ENCODE measurements at places on chromosomes 12 and 14.
A peak's percentile ranks its signal among the peaks of the same experiment; 100 is the strongest.

DNA sequence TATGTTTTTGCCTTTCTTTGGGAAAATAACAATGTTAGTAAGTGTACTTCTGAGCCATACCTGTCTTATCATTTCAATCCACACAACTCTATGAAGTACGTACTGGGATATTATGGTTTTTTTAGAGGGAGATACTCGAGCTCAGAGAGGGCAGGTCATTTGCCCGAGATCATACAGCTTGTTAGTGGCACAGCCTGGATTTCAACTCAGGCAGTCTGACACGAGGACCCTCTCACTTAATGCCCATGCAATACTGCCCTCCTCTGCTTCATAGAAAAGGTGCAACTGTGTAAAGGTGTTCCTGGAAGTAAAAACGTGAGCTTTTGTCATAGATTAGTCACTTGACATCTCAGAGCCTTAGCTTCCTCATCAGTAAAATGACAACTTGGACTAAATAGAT is 128.0 kb downstream of the NDUFA12 start:
- peak; percentile 12 for DNase-seq

DNA sequence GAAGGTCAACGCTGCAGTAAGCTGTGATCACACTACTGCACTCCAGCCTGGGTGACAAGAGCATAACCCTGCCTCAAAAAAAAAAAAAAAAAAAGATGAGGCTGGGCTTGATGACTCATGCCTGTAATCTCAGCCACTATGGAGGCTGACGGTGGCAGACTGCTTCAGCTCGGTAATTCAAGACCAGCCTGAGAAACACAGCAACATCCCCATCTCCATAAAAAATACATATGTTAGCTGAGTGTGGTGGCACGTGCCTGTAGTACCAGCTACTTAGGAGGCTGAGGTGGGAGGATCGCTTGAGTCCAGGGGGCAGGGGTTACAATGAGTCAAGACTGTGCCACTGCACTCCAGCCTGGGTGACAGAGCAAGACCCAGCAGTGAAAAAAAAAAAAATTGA is 50.4 kb downstream of the GXYLT1 start:
- peak; percentile 69 for DNase-seq

DNA sequence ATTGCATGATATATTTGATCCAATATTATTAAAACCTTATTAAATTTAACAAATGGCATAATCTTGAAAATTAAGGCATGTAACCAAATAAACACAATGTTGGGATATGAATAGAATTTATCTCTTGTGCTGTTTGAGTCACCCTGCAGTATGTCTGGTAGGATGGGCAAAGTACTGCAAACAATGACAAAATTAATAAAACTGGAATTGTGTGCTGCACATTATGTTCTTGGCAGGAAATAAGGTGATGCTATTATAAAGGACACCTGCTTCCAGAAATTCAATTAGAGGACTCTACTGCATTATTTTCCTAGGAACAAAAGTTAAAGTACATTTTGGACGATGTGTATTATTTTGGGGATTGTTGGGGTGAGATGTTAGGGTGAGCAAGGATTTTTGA is 132.7 kb downstream of the PPFIA2 start:
- no peak for DNase-seq

- DNase-seq: no peak
Observed at GRCh38 chr14:91280129-91280528, 35.6 kb upstream of the GPR68 start.

DNA sequence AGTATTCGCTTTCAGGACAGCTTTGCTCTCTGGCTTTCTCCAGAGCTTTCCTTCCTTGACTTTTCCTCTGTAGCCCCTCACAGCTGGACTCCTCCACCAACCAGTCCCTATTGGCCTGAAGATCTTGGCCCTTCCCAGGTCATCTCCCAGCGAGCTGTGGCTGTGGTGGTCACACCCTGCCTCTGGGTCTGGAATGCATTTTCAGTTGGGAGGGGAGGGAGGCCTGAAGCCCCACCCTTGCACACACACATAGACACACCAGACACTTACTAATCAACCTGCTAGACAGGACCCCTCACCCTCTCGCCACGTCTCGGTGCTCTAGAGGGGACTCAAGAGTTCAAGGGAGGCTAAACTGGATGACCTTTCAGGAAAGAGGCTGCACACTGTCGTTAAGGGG is 13.9 kb downstream of the JDP2 start:
- DNase-seq: no peak
